Astrocyte (in vitro differentiated cells and primary cell): ENCODE measurements at places on chromosomes 11 and 22. TPM values are rescaled to one million over a fixed set of nuclear protein-coding genes. Genes with fewer than 3 reads are reported as not detected.
A peak's percentile ranks its signal among the peaks of the same experiment; 100 is the strongest.

- no peaks in the 10 kb centered on the region for H3K27me3 ChIP-seq
- DNase-seq, result no peak
- H3K36me3 ChIP-seq, result no peaks in the 10 kb centered on the region
- no peaks in the 10 kb centered on the region for H3K4me1 ChIP-seq
Observed at GRCh38 chr11:60119710-60120109, 31.2 kb downstream of the MS4A2 start.

DNA sequence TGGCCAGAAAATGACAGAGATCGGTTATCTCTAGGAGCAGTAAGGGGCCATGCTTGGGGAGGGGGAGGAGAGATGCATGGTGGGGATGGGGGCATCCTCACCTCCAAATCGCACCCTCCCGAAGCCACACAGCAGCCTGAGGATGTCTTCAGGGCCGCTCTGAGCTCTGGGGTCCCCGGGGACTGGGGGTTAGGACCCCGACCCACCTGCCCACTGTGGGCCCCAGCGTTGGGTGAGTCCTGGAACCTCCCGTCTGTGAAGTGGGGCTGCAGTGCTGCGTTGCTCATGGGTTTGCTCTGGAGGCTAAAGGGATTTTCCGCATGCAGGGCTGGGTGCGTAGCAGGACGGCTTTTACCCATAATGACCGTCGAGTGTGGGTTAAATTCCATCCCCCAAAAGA lies 1046.3 kb downstream of the BRD1 start:
- H3K4me3 ChIP-seq, result no peak overlapping the region
- no peaks in the 10 kb centered on the region for H3K4me1 ChIP-seq
- H3K27ac ChIP-seq, result no peak overlapping the region
- H3K36me3 ChIP-seq, result no peaks in the 10 kb centered on the region

DNA sequence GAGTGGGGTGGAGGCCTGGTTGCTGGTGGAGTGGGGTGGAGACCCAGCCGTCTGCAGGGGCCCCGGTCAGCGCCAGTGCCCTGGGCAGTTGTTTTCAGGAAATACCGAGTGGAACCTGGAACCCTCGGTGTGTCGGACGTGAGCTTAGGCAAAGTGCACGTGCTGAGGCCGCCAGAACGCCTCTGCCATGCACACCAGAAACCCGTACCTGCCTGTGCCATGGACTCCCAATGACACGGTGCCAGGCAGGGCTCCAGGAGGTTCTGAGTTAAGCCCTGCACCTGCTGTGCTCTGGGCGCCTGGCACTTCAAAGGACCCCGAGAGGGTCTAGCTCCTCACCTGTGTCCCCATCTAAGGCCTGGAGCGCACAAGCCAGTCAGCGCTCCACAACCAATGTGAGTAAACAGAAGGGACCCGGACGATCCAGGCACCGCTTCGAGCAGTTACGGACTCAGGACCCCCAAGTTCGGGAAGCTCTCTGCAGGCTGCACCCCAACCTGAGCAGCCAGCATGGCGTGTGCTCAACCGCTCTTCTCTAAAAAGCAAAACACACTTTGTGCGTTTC lies 12.3 kb downstream of the TOLLIP start:
- H3K27ac ChIP-seq, result no peak overlapping the region
- H3K4me1 ChIP-seq, result no peaks in the 10 kb centered on the region
- no peaks in the 10 kb centered on the region for H3K27me3 ChIP-seq
- no peak for DNase-seq
- H3K4me3 ChIP-seq, result no peak overlapping the region

DNA sequence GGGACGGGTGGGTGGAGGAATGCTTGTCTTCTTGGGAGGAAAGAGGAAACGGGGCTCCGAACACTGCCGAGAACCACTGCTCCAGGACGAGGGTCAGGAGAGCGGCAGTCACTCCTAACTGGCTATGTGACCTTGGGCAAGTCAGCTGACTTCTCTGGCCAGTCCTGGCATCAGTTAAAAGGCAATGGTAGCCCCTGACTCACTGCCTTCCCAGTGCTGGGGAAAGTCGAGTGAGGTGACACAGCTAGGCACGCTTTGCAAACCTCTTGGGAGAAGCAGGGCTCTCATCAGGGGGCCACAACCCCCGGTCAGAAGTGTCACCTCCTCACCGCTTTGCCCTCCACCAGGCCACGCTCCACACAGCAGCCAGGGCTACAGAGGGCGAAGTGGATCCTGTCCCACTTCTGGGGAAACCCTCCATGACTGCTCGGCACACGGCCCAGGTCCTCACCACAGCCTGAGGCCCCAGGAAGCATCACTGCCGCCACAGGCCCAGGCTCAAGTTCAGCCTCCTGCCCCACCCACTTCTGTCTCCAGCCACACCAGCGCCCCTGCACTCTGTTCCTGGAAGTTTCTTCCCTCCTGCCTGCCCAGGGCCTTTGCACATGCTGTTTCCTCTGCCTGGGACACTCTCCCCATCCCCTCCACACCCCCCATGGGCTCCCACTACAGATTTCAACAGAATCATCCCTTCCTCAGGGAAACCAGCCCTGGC lies 16.3 kb downstream of the IL2RB start:
- H3K4me1 ChIP-seq, result no peaks in the 10 kb centered on the region
- peaks cover 4% of the 10 kb centered on the region for H3K27me3 ChIP-seq
- no peak overlapping the region for H3K4me3 ChIP-seq
- no peaks in the 10 kb centered on the region for H3K36me3 ChIP-seq
- no peak overlapping the region for H3K27ac ChIP-seq

RRM1 gene
- total RNA-seq, result 22.0 and 26.2 TPM in 2 replicates

GRCh38 chr11:71080239-71081097 lies 171.9 kb downstream of the SHANK2 start:
- peak; percentile 8 for DNase-seq
- no peaks in the 10 kb centered on the region for H3K36me3 ChIP-seq
- no peak overlapping the region for H3K27ac ChIP-seq
- no peaks in the 10 kb centered on the region for H3K27me3 ChIP-seq

DNA sequence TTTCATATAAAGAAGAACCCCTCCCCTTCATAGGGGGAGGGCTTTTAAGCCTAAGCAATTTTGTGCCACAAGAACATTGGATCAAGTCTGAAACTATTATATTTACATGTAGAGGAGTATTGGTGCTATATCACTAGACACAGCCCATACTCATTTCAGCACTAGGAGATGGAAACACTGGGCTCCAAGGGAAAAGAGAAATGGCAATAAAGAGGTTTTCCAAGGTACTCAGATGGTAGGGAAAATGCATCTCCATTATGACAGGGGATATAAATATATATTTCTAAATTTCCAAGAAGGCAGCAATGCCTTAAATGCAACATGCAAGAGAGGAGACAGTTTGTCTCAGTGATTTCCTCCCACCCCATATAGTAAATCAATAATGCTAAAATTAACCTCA lies 209.0 kb downstream of the RAB38 start:
- H3K4me3 ChIP-seq, result no peak overlapping the region
- no peaks in the 10 kb centered on the region for H3K36me3 ChIP-seq
- no peak for DNase-seq
- H3K4me1 ChIP-seq, result no peaks in the 10 kb centered on the region
- H3K27ac ChIP-seq, result no peak overlapping the region

DNA sequence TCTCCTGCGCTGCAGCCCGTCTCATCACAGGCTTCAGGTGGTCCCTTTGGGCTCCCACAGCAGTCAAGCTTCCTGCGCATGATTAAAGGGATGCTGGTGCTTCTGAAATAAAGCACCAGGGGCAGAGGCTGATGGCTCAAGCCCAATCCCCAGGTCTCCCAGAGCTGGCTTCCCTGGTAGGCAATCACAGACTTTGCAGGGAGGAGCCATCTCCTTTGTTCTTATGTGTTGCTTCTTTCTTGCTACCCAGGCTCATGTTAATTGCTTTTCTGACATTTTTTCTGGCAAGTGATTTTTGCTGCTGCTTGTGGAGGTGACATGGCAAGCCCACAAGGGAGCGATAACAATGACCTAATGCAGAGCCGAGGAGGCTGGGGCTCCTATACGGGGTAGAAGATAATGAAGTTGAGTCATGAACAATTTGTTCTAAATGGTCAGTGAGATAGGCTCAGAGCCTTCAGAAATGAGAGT lies 25.2 kb upstream of the PLET1 start:
- H3K27me3 ChIP-seq, result peaks cover 3% of the 10 kb centered on the region
- H3K36me3 ChIP-seq, result no peaks in the 10 kb centered on the region

GRCh38 chr11:60657888-60658287 lies 41.5 kb upstream of the MS4A8 start:
- H3K4me1 ChIP-seq, result no peaks in the 10 kb centered on the region
- H3K4me3 ChIP-seq, result no peak overlapping the region
- no peak for DNase-seq
- no peaks in the 10 kb centered on the region for H3K36me3 ChIP-seq

- no peaks in the 10 kb centered on the region for H3K4me1 ChIP-seq
- H3K36me3 ChIP-seq, result no peaks in the 10 kb centered on the region
- no peak for DNase-seq
- H3K27me3 ChIP-seq, result no peaks in the 10 kb centered on the region
- H3K4me3 ChIP-seq, result no peak overlapping the region
Observed at GRCh38 chr11:17558916-17559315, 11.9 kb downstream of the OTOG start.

TRIM48 gene
- total RNA-seq, result not detected in 2 replicates

DNA sequence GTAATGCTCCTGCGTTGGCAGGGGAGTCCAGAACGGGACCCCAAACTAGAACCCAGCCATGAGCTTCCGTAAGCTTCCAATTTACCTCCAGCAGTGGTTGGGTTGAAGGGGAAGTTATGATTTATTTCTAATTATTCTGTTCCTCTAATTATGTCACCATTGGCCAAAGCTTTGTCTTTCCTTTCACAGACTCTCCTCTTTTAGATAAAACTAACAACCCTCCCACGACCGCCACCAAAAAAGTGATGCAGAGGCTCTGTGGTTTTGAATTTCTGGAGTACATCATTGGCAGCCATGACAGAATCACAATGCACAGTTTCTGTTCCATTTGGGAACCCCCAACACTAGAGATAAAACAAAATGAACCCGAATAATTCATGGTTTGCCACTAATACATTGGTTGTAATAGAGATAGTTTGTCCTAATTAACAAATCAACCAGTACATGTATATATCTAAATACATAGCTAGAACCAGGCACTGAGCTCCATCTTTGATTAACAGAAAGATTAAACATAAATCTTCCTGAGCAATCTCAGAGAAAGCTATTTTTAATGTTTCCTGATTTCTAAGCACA lies 64.3 kb downstream of the ETS1 start:
- peak overlapping the region; percentile 98 for H3K27ac ChIP-seq
- DNase-seq, result no peak
- no peaks in the 10 kb centered on the region for H3K27me3 ChIP-seq
- no peaks in the 10 kb centered on the region for H3K36me3 ChIP-seq

CERK gene
- total RNA-seq, result 18.8 and 23.2 TPM in 2 replicates

SYTL2 gene
- total RNA-seq, result 35.2 and 36.9 TPM in 2 replicates

DNA sequence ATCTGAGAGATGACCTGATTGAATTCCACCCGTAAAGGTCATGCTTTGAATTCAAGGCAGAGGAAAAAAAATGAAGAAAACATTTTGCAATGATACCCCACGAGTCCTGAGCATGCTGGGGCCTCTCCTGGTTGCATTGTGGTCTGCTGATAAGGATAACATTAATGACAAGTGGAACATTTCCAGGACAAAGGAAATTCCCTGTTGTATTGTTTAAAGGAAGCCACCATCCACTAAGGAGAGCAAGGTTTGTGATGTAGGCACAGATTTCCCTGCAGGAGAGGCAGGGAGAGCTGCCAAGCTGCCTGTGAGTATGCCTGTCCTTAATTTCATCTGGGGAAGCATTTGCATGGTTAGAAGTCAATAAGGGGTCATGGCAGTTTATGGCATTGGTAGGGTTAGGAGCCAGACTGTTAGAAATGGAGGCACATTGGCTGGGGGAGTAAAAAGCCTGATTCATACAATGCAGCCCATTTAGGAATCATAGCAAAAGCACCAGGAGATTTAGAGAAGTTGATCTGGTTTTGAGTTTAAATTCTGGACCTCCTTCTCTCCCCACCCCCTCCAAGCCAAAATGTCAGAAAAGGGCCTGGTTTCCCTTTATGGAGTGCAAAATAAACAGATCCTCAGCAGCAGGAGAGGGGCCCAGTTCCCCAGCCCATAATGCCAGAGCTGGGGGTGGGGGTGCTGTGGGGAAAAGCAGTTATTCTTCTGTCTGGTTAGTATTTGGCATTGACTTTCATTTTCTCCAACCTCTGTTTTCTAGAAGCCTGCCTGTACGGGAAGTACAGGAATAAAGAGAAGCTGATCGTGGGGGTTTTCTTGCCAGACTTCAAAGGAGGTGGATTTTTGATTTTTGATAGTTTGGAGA lies 22.1 kb downstream of the FLI1 start:
- H3K4me1 ChIP-seq, result peaks cover 57% of the 10 kb centered on the region
- H3K4me3 ChIP-seq, result peak overlapping the region; percentile 32
- H3K27ac ChIP-seq, result peak overlapping the region; percentile 81
- H3K27me3 ChIP-seq, result no peaks in the 10 kb centered on the region
- H3K36me3 ChIP-seq, result no peaks in the 10 kb centered on the region
- peak; percentile 94 for DNase-seq

DNA sequence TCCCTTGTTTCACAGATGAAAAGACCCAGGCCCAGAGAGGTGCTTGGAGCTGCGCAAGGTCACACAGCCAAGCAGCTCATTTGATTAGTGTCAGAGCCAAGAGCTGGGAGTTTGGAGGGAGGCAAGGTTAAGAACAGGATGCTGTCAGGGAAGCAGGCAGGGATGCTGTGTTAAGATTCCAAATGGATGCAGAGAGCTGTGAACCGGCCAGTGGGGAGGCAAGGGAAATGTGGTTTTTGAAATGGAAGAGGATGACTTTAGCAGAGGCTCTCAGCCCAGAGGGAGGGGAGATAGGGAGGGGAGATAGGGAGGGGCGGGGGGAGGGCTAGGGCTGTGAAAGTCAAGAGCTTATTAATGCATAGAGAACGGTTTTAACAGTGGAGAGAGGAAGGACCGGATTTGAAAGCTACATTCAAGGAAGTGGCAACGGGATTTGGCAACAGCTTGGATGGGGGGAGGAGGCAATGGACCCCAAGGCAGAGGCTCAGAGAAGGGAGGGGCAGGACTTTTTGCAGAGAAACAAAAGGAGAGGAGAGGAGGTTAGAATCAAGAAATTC lies 13.0 kb downstream of the RTN4RL2 start:
- H3K4me3 ChIP-seq, result no peak overlapping the region
- H3K27ac ChIP-seq, result no peak overlapping the region
- no peaks in the 10 kb centered on the region for H3K36me3 ChIP-seq
- no peak for DNase-seq

DNA sequence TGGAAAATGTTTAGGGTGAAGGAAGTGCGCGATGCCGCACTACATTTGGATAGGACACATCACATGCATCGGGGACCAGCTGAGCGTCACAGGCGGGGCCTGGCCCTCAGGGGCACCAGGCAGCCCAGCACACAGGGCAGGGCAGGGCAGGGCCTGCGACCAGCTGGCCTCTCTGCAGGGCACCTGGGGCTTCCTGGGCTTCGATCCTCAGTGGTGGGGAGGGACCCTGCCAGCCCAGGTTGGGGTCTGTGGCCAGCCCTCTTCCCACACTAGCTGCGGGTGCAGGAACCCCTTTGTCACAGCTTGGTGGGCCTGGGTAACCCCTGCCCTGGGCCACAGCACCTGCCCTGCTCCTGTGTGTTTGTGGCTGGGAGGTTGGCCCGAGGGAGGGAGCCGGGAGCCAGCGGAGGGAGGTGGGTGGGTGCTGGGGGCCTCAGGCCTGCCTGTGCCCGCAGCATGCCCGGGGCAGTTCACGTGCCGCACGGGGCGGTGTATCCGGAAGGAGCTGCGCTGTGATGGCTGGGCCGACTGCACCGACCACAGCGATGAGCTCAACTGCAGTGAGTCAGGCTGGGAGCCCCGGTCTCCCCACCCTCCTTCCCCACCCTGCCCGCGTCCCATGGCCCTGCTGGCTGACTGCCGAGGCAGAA lies 37.9 kb downstream of the ST14 start:
- no peak overlapping the region for H3K27ac ChIP-seq
- DNase-seq, result peak; percentile 12
- no peaks in the 10 kb centered on the region for H3K4me1 ChIP-seq

- DNase-seq, result no peak
- no peak overlapping the region for H3K27ac ChIP-seq
- no peaks in the 10 kb centered on the region for H3K27me3 ChIP-seq
- H3K4me1 ChIP-seq, result peaks cover 4% of the 10 kb centered on the region
Observed at GRCh38 chr11:1158681-1159487, 1.1 kb downstream of the MUC5AC start.
